ENCODE measurements at places on chromosomes 1 and 21. TPM values are rescaled to one million over a fixed set of nuclear protein-coding genes. Genes with fewer than 3 reads are reported as not detected.
A peak's percentile ranks its signal among the peaks of the same experiment; 100 is the strongest.

Gene SLC66A1
- 8.9 TPM for polyA plus RNA-seq

Gene SMAP2
- 19.1 TPM for polyA plus RNA-seq

Gene TACSTD2
- 0.10 TPM for polyA plus RNA-seq

- DNase-seq, result no peak
Observed at GRCh38 chr1:226310245-226310540, 1.2 kb upstream of the LIN9 start.

DNA sequence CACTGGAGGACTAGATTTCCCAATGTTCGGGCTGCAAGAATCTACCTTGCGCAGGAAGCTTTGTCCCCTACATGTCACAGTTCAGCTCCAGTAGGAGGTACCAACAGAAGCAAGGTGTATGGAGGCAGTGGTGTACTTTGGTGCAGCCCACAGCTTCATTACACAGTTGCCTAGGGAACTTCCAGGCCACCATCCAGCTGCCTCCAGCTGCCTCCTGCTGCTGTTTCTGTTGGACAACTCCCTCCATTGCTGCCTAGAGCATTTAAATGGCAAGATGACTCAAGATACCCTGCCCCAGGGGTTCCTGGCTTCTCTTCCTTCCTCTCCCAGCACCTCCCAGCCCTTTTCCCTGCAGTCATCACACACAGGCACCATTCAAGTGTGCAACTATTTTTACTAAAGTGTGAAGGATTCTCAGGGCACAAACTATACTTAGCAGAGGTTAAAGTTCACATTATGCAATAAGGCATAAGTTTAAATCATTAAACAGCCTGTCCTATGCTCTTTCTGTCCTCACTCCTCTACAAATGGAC lies 39.0 kb upstream of the ATP1A1 start:
- DNase-seq, result no peak

DNA sequence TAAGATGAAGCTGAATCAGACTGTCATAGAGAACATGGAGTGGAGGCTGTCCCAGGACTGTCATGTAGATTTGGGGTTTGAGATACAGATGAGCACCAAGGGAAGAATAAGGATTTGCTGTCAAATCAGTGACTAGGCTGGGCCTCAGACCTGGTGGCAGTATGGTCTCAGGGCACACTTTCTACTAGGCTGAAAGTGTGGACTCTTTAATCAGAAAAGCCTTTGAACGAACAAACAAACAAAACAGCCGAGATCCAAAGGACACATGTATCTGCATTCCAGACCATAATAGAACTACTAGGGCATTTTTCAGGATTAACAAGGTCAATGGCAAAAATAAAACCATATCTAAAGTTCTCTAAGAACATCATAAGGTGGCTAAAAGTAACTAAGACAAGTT lies 2.9 kb downstream of the OR10J1 start:
- DNase-seq, result no peak

GRCh38 chr1:211741116-211741515 lies 65.7 kb upstream of the NEK2 start:
- DNase-seq, result no peak

GRCh38 chr21:36211660-36212512 lies 55.3 kb downstream of the DOP1B start:
- DNase-seq, result no peak

GRCh38 chr1:91821126-91821868 lies 64.7 kb downstream of the TGFBR3 start:
- DNase-seq, result no peak

DNA sequence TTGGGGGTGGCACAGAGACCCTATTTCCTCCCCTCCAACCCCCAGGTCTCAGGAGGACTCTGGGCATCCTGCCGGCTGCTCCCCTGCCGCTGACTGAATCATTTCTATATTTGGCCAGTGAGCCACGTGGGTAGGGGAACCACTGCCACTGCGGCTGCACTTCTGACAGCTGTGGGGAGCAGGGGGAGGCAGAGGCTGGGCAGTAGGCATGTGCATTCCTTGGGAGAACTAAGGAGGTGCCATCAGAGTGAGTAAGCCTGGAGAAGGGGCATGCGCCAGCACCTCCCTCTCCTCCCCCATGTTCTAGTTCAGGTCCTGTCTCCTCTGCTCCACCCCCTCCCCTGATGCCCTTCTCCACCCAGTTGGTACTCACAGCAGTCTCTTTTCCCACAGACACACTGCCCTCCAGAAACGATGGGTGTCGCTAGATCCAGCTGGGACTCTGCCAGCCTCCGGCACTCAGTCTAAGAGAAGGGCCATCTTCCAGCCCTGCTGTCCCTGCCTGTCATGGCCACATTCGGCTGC lies 12.0 kb downstream of the PPFIA4 start:
- peak; percentile 58 for DNase-seq

- DNase-seq, result no peak
Observed at GRCh38 chr1:69743146-69743545, 175.4 kb downstream of the LRRC7 start.

DNA sequence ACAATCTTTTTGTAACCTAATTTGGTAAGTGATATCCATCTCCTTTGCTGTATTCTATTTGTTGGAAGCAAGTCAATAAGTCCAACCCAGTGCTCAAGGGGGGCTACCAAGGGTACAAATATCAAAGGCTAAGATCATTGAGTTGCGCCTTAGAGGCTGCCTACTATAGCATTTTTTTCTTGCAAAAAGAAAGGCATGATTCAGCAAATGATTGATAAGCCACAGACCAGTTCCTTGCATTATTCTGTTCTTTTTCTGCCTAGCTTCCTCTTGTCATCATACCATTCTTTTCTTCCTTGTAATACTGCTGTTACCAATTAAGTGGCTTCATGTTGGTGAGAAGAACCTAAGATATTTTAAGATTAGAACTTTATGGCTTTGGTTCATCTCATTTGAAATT lies 29.8 kb upstream of the BARHL2 start:
- DNase-seq, result no peak

DNA sequence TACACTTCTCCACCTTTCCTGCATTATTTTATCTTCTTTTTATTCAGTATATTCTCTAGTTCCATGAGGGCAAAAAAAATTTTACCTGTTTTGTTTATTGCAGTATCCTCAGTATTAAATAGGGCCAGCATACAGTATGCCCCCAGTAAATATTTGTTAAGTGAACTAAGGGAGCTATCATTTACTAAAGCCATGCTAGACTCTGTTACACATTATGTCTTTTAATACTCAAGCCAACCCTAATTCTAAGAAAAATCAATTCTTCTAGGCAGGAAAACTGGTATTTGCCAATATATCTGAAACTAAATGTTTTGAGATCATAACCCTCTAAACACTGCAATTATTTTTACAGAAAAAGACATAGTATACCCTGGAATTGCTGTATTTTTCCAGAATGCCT lies 18.3 kb downstream of the TMEM50A start:
- no peak for DNase-seq

Data from muscle of arm (tissue), 14 donors.